ENCODE measurements at places on chromosomes 1 and 21. TPM values are rescaled to one million over a fixed set of nuclear protein-coding genes. Genes with fewer than 3 reads are reported as not detected.

GRCh38 chr1:81703756-81704463, 96.8 kb upstream of the ADGRL2 start:
- no peaks in the 10 kb centered on the region for H3K27me3 ChIP-seq
- no peak for DNase-seq
- H3K4me1 ChIP-seq: no peaks in the 10 kb centered on the region
- H3K4me3 ChIP-seq: no peak overlapping the region
- no peak overlapping the region for H3K27ac ChIP-seq
- H3K36me3 ChIP-seq: no peaks in the 10 kb centered on the region

DNA sequence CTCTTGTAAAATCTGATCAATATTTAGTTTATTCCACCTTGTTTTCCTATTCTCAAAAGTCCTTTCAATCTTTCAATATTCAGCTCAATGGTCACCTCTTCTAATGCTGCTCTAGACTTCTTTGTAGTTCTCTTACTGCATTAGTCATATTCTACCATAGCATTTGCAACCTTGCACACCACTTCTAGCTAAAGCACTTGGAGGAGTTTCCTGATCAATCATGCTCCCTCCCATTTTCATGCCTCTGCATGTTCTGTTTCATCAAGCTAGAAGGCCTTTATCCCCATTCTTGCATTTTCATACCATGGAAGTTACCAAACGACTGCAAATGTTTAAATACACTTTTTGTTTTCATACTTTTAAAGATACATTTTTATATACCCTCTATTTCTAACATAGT, 72.1 kb downstream of the SLC5A9 start:
- H3K4me3 ChIP-seq: no peak overlapping the region
- no peaks in the 10 kb centered on the region for H3K4me1 ChIP-seq
- DNase-seq: no peak
- no peaks in the 10 kb centered on the region for H3K27me3 ChIP-seq
- H3K36me3 ChIP-seq: no peaks in the 10 kb centered on the region
- no peak overlapping the region for H3K27ac ChIP-seq

- no peaks in the 10 kb centered on the region for H3K27me3 ChIP-seq
- no peak for DNase-seq
- no peak overlapping the region for H3K27ac ChIP-seq
- H3K4me3 ChIP-seq: no peak overlapping the region
- no peaks in the 10 kb centered on the region for H3K36me3 ChIP-seq
Measured at GRCh38 chr21:35319684-35320283, 270.7 kb upstream of the RUNX1 start.

DNA sequence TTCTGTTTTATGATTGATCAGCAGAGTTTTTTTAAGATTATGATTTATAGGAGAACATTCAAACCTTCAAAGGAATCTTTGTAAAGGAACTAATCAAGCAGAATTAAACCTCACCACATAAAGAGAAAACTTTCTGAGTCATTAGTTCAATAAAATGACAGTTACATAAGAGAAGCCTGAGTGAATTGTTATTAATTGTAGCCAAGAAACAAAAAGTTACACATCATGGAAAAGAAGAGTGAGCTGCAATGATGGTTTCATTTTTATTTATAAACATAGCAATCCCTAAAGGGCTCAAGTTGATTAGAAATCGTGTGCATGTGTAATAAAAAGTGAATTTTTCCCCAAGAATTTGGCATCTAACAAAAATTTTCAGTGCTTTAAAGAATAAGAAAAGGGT, 731.4 kb downstream of the LTN1 start:
- DNase-seq: no peak
- no peaks in the 10 kb centered on the region for H3K27me3 ChIP-seq
- no peaks in the 10 kb centered on the region for H3K4me1 ChIP-seq
- no peak overlapping the region for H3K4me3 ChIP-seq
- H3K36me3 ChIP-seq: no peaks in the 10 kb centered on the region

- H3K4me1 ChIP-seq: no peaks in the 10 kb centered on the region
- no peak overlapping the region for H3K27ac ChIP-seq
- no peak for DNase-seq
- no peaks in the 10 kb centered on the region for H3K36me3 ChIP-seq
- H3K4me3 ChIP-seq: no peak overlapping the region
- H3K27me3 ChIP-seq: no peaks in the 10 kb centered on the region
Measured at GRCh38 chr1:55402142-55402541, 187.0 kb upstream of the USP24 start.

DNA sequence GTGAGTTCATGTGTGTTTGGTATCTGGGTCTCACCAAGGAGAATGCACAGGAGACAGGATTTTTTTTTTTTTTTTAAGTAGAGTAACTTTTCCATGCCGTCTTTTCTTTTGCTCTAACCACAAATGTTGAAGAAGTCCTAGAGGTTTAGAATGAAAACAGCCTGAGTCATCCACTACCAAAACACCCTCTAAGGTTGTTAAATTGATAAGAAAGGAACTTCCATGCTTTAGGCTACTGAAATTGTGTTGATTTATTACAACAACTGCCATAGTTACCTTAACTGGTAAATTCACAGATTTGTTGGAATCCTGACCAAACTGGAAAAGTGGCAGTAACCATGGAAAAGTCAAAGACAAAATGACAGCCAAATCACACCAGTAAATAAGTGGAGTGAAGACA, 375.6 kb downstream of the AMY1C start:
- H3K4me3 ChIP-seq: no peak overlapping the region
- DNase-seq: no peak
- no peak overlapping the region for H3K27ac ChIP-seq
- no peaks in the 10 kb centered on the region for H3K36me3 ChIP-seq
- no peaks in the 10 kb centered on the region for H3K4me1 ChIP-seq

- H3K4me1 ChIP-seq: no peaks in the 10 kb centered on the region
- H3K36me3 ChIP-seq: no peaks in the 10 kb centered on the region
- no peaks in the 10 kb centered on the region for H3K27me3 ChIP-seq
Measured at GRCh38 chr21:38740090-38740489, 65.6 kb upstream of the ETS2 start.

- DNase-seq: no peak
- no peak overlapping the region for H3K4me3 ChIP-seq
- no peaks in the 10 kb centered on the region for H3K36me3 ChIP-seq
- no peaks in the 10 kb centered on the region for H3K4me1 ChIP-seq
- no peaks in the 10 kb centered on the region for H3K27me3 ChIP-seq
Measured at GRCh38 chr1:92619466-92620189, 132.9 kb upstream of the GFI1 start.

GRCh38 chr1:161304927-161305866, 4.6 kb downstream of the MPZ start:
- no peaks in the 10 kb centered on the region for H3K4me1 ChIP-seq
- H3K4me3 ChIP-seq: peak overlapping the region; percentile 35
- H3K27ac ChIP-seq: no peak overlapping the region
- no peaks in the 10 kb centered on the region for H3K27me3 ChIP-seq

- peaks cover 2% of the 10 kb centered on the region for H3K27me3 ChIP-seq
- H3K27ac ChIP-seq: no peak overlapping the region
- H3K4me1 ChIP-seq: no peaks in the 10 kb centered on the region
- no peak overlapping the region for H3K4me3 ChIP-seq
Measured at GRCh38 chr1:166057650-166058049, 109.2 kb downstream of the FAM78B start.

DNA sequence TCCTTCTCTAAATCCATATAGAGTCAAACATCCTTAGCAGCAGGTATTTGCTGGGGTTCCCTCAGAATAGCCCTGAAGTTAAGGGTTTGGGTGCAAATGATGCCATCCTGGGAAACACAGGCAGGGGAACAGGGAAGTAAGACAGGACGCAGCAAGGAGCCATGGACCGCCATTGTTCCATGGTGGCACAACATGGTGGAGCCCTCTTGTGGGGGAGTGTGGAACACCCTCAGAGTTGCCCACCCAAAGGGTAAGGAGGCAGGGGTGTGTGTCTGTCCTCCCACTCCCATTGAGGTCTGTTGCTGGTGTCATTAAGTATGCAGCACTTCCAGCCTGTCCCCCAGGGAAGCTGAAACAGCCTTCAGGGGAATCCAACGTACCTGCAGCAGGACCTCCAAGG, 20.4 kb upstream of the RCAN1 start:
- no peak for DNase-seq
- no peak overlapping the region for H3K27ac ChIP-seq
- no peaks in the 10 kb centered on the region for H3K4me1 ChIP-seq
- no peak overlapping the region for H3K4me3 ChIP-seq
- H3K27me3 ChIP-seq: peaks cover 2% of the 10 kb centered on the region

GRCh38 chr1:85047144-85047471, 1.2 kb downstream of the MCOLN3 start:
- no peaks in the 10 kb centered on the region for H3K4me1 ChIP-seq
- no peaks in the 10 kb centered on the region for H3K27me3 ChIP-seq
- DNase-seq: no peak
- no peak overlapping the region for H3K4me3 ChIP-seq

DNA sequence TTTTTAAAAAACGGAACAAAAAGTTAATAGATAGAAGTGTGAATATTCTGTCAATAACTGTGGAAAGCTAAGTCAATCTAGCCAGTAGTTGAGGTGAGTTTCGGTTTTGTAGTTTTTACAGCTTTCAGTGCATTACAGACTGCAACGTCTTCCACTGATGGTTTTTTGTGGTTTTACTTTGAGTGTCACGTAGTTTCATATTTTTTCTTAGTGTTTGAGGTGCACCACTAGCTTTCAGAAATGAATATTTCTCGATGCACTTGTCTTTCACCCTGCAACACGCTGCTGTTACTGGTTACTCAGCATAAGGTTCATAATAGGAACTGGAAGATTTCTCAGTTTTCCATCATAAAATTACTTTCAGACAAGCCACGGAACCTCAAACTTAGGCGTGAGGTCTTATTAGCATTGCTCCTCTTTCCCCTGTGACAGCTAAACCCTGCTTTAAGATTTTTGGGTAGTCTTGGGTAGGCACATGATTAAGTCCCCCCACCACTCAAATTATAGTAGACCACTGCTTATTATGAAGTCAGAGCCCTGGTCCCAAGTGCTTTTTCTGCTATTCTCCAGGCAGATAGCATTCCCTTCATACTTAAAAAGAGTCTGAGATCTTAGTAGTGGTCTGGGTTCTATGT, 1412.7 kb downstream of the KCNT2 start:
- no peak overlapping the region for H3K4me3 ChIP-seq
- H3K4me1 ChIP-seq: no peaks in the 10 kb centered on the region
- no peaks in the 10 kb centered on the region for H3K36me3 ChIP-seq
- no peaks in the 10 kb centered on the region for H3K27me3 ChIP-seq
- H3K27ac ChIP-seq: no peak overlapping the region

C1QA gene
- 145 TPM for total RNA-seq

FCRL5 gene
- 0.63 TPM for total RNA-seq

ADAM30 gene
- total RNA-seq: not detected

FMO2 gene
- total RNA-seq: 183 TPM

NR1I3 gene
- not detected for total RNA-seq

A3GALT2 gene
- 0.36 TPM for total RNA-seq

All from aorta (tissue), 5 donors.